ENCODE measurements at places on chromosomes 7 and 10. TPM values are rescaled to one million over a fixed set of nuclear protein-coding genes. Genes with fewer than 3 reads are reported as not detected.

Gene LRRTM3
- 2.6 TPM for total RNA-seq

Gene CXCL12
- 126 TPM for total RNA-seq

Gene GNG11
- 34.5 TPM for total RNA-seq

Gene CTAGE8
- total RNA-seq, result 1.1 TPM

Gene ESYT2
- 46.5 TPM for total RNA-seq

Gene LHPP
- 2.9 TPM for total RNA-seq

Gene PILRA
- 1.3 TPM for total RNA-seq

DNA sequence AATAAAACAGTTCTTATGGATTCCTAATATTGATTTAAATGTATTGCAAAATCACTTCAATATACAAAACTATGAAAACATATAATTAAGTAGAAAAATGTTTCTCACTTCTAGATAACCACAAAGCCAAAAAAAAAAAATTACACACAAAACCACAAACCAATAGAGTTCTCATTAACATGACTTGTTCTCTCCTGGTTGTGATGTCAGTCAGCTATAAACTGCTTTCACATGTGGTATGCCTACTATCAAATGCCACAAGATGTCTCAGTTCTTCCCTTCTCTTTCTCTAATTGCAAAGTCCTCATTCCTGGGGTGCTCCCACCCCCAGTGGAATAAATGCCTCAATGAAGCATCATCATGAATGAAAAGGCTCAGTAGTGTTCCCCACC lies 16.6 kb downstream of the GNAI1 start:
- DNase-seq, result no peak
- no peaks in the 10 kb centered on the region for H3K27me3 ChIP-seq
- H3K4me3 ChIP-seq, result no peak overlapping the region
- H3K27ac ChIP-seq, result no peak overlapping the region
- no peaks in the 10 kb centered on the region for H3K4me1 ChIP-seq

GRCh38 chr10:86795353-86795752 lies 38.9 kb downstream of the BMPR1A start:
- peak overlapping the region; percentile 22 for H3K27ac ChIP-seq
- no peaks in the 10 kb centered on the region for H3K27me3 ChIP-seq
- H3K36me3 ChIP-seq, result peaks cover 4% of the 10 kb centered on the region
- peak; percentile 81 for DNase-seq
- no peaks in the 10 kb centered on the region for H3K4me1 ChIP-seq

DNA sequence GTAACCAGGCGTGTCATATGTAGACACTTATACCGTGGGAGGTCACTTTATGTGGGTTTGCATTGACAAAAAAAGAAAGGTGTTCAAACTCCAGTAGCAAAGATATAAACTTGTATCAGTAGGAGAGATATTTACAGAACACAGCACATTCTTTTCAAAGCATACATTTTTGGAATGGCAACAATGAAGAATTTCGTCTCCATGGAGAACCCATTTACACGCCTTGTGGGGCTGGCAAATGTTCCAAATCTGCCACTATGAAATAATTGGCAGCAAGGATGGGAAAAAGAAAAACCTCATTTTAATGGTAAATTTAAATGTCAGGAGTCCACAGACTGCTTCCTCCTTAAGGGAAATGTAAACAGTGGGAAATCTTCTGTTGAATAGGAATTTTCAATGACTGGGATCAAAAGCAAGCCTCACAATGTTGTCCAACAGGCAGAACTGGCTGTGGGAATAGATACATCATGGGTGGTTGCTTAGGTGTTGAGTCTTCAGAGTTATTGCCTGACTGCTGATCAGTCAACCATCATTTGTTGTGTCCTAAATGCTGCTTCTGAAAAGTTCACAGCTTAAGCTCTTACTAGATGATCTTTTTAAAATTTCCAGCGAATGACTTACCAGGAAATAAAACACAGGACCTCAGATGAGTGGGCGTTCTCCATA lies 256.6 kb upstream of the SEMA3C start:
- H3K4me3 ChIP-seq, result no peak overlapping the region
- peaks cover 8% of the 10 kb centered on the region for H3K4me1 ChIP-seq
- peak overlapping the region; percentile 38 for H3K27ac ChIP-seq
- DNase-seq, result peak; percentile 69

- no peak overlapping the region for H3K4me3 ChIP-seq
- H3K27me3 ChIP-seq, result no peaks in the 10 kb centered on the region
- peak overlapping the region; percentile 49 for H3K27ac ChIP-seq
- H3K36me3 ChIP-seq, result no peaks in the 10 kb centered on the region
- DNase-seq, result peak; percentile 42
These were observed 38.9 kb downstream of the CACNA2D1 start for GRCh38 chr7:82404652-82405051.

- no peaks in the 10 kb centered on the region for H3K36me3 ChIP-seq
- no peak overlapping the region for H3K4me3 ChIP-seq
- peaks cover 18% of the 10 kb centered on the region for H3K4me1 ChIP-seq
- no peak overlapping the region for H3K27ac ChIP-seq
These were observed 84.2 kb downstream of the NPY start for GRCh38 chr7:24368161-24368560.

- H3K27ac ChIP-seq, result no peak overlapping the region
- H3K4me3 ChIP-seq, result no peak overlapping the region
- DNase-seq, result no peak
- no peaks in the 10 kb centered on the region for H3K36me3 ChIP-seq
- H3K4me1 ChIP-seq, result no peaks in the 10 kb centered on the region
These were observed 40.2 kb upstream of the IFRD1 start for GRCh38 chr7:112410092-112410491.

- no peaks in the 10 kb centered on the region for H3K36me3 ChIP-seq
- DNase-seq, result peak; percentile 42
- peak within 1 kb of the TSS; percentile 90 for H3K27ac ChIP-seq
- H3K4me1 ChIP-seq, result peaks cover 59% of the 10 kb centered on the region
- peak within 1 kb of the TSS; percentile 19 for H3K4me3 ChIP-seq
These were observed at the start of gene ADIRF for GRCh38 chr10:86968271-86968993. Gene ADIRF (plus strand): TSS chr10:86968482. CDS start chr10:86968545, 63 bp downstream.

GRCh38 chr10:69466158-69466490 lies 14.9 kb downstream of the TSPAN15 start:
- peaks cover 66% of the 10 kb centered on the region for H3K4me1 ChIP-seq
- peak overlapping the region; percentile 81 for H3K27ac ChIP-seq
- no peaks in the 10 kb centered on the region for H3K36me3 ChIP-seq

DNA sequence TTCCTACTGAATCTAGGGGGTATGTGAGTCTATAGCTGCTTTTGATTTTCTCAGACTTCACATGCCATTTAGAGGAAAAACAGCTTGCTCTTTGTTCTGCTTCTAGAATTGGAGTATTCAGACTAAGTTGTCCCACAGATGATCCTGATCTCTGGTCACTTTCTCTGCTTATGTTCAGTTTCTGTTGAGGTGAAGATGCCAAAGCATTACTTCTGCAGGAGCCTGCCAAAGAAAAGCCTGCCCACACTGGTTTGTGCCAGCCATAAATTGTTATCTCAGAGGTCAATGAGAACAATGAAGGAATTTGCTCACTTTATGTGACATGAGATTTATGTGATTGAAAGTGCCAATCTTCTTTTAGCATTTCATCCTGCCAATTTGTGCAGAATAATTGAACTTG lies 163.6 kb downstream of the CDK14 start:
- no peak overlapping the region for H3K27ac ChIP-seq
- H3K36me3 ChIP-seq, result no peaks in the 10 kb centered on the region
- no peaks in the 10 kb centered on the region for H3K27me3 ChIP-seq
- no peak overlapping the region for H3K4me3 ChIP-seq
- H3K4me1 ChIP-seq, result no peaks in the 10 kb centered on the region
- DNase-seq, result no peak

DNA sequence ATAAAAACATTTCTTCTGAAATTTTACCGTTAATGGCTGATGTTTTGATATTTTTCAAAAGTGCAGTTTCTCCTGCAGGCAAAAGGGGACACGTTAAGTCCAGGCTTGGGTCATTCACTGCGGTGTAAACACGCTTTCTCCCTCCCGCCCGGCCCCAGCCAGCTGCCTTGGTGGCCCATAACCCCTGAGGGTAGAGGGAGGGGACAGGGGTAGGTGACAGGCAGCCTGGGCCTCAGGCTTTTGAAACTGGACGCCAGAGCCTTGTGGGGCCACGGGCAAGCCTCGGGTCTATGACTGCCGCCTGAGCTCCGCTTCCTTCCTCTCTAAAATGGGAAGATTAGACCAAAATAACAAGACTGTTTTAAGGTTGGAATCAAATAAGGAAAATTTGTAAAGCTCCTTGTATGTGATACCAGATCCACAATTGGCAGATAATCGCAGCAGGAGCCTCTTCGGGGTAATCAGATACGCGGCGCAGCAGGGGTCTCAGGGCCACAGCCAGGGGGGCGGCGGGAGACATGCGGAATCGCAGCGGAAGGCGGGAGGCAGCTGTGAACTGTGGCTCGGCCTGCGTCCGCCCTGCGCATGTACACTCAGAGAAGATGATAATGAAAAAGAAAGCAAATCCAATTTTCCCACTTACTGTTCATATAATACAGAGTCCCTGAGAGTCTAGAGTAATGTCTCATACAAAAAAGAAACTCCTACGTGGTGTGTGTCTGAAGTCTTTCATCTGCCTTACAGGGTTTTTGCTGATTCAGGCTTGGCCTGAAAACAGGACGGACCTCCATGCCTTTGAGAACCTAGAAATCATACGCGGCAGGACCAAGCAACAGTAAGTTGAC lies 138.3 kb downstream of the EGFR start:
- H3K4me1 ChIP-seq, result peaks cover 13% of the 10 kb centered on the region
- H3K27me3 ChIP-seq, result no peaks in the 10 kb centered on the region
- DNase-seq, result peak; percentile 56

DNA sequence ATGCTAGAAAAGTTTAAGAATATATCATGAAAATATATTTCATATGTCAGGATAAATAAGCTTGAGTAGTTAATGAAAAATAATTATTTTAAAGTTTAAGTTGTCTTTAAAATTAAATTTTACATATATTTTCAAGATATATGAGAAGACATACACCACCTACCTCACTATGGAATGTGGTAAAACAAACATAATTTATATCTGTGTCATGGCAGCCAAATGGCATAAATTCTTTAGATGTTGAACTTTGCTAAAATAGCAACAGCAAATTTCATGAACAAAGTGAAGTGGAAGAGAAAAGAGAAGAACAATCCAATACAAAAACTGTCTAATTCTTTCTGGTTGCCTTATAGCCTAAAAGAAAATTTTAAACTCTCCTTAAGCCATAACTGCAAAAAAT lies 39.6 kb upstream of the SLC16A12 start:
- H3K4me3 ChIP-seq, result no peak overlapping the region
- no peaks in the 10 kb centered on the region for H3K27me3 ChIP-seq
- no peaks in the 10 kb centered on the region for H3K4me1 ChIP-seq
- H3K27ac ChIP-seq, result no peak overlapping the region
- no peak for DNase-seq

- no peaks in the 10 kb centered on the region for H3K27me3 ChIP-seq
- H3K4me1 ChIP-seq, result peaks cover 3% of the 10 kb centered on the region
- peak; percentile 35 for DNase-seq
- H3K27ac ChIP-seq, result no peak overlapping the region
These were observed 135.5 kb upstream of the GLI3 start for GRCh38 chr7:42372479-42372878.

DNA sequence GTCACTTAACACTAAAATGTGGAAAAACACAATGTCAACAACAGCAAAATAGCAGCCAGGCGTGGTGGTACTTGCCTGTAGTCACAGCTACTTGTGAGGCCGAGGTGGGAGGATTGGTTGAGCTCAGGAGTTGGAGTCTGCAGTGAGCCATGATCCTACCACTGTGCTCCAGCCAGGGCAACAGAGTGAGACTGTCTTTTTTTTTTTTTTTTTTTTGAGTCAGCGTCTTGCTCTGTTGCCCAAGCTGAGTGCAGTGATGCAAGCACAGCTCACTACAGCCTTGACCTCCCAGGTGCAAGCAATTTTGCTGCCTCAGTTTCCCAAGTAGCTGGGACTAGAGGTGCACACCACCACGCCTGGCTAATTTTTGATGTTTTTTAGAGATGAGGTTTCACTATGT lies 6.1 kb downstream of the KCTD7 start:
- no peak overlapping the region for H3K4me3 ChIP-seq
- H3K27ac ChIP-seq, result no peak overlapping the region
- H3K4me1 ChIP-seq, result peaks cover 5% of the 10 kb centered on the region
- peaks cover 29% of the 10 kb centered on the region for H3K36me3 ChIP-seq

DNA sequence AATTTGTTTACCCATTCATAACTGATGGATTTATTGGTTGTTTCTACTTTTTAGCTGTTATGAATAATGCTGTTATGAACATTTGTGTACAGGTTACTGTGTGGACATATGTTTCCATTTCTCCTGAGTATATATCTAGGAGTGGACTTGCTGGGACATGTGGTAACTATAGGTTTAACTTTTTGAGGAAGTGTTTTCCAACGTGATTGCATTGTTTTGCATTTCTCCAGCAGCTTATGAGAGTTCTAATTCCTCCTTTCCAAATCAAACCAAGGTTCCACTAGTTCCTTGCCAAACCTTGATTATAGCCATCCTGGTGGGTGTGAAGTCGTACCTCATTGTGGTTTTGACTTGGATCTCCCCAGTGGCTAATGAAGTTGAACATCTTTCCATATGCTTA lies 2.6 kb upstream of the PRF1 start:
- no peak overlapping the region for H3K4me3 ChIP-seq
- H3K27me3 ChIP-seq, result no peaks in the 10 kb centered on the region
- peaks cover 9% of the 10 kb centered on the region for H3K4me1 ChIP-seq

Measured in muscle of leg (tissue), 16 donors.